ENCODE measurements at places on chromosomes 7 and 10.

DNA sequence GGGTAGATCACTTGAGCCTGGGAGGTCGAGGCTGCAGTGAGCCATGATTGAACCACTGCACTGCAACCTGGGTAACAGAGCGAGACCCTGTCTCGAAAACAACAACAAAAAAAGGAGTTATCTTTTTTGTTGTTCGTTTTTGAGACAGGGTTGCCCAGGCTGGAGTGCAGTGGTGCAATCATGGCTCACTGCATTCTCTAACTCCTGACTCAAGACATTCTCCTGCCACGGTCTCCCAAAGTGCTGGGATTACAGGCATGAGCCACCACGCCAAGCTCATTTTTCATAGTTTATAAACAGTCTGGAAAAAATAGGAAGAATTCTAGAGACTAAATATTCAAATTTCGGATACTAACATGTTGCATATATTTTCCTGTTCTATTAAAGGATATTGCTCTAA lies 29.4 kb downstream of the SFXN4 start:
- no peak for DNase-seq

DNA sequence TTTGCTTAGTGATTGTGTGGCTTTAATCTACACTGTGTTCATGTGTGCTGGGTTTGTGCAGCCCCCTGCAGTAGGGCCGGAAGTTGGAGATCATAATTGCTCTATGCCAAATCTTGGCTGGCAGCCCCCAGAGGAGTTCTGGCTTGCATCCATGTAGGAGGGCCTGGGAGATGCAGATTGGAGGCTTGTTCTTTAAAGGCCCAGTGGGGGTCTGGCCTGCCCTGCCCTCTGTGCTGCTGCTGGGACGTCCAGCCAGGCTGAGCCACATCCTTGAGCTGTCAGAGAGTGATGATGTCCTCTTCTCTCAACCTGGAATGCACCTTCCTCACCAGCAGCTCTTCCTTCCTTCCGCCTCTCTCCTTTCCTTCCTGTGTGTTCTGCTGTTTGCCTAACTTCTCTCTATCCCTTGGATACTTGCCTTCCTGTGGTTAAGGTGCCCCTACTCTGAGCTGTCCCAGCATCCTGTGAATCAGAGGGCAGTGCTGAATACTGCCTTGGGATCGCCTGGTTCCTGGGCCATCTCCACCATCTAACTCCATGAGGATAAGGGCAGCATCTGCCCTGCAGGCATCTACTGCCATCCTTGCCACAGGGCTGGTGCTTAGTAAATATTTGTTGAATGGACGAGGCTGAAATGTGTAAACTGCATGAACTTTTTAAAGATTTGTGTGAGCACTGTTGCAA lies 30.2 kb downstream of the DOCK1 start:
- DNase-seq: no peak

- DNase-seq: no peak
Observed at GRCh38 chr10:9103301-9103700, 1048.8 kb downstream of the GATA3 start.

DNA sequence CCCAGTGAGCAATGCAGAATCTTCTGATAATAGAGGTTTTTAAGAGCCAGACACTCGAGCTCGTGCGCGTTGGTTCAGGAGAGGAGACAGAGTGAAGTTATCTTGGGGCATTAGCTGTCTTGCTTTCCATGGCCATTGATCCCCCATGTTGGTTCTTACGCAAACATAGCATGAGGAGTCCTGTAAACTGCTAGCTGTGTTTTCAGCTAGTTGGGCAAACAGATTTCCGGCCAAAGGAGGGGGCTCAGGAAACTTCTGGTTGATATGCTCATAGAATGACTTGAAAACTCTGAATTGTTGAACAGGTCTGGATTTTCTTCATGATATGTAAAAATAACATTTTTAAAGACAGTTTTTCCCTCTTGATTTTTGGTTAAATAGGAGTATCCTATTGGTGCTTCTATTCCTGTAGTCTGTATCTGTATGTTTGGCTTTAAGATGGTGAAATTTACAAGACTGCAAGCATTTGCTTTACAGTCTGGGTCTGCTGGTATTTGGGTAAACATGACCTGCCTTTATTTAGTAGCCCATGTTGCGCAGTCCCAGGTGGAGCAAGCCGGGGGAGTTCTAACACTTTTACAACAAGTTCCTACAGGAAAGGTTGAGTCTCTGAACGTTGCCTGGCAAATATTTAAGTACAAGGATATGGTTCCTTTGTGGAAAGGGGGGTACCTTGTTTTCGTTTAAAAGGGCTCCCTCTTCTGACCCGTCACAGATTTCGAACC lies 218.4 kb upstream of the KCND2 start:
- no peak for DNase-seq

- no peak for DNase-seq
Observed at GRCh38 chr10:108904163-108904838, 1019.0 kb downstream of the XPNPEP1 start.

GRCh38 chr10:3689871-3690510 lies 95.0 kb downstream of the KLF6 start:
- no peak for DNase-seq

- no peak for DNase-seq
Observed at GRCh38 chr7:85593355-85593754, 406.5 kb upstream of the SEMA3D start.

DNA sequence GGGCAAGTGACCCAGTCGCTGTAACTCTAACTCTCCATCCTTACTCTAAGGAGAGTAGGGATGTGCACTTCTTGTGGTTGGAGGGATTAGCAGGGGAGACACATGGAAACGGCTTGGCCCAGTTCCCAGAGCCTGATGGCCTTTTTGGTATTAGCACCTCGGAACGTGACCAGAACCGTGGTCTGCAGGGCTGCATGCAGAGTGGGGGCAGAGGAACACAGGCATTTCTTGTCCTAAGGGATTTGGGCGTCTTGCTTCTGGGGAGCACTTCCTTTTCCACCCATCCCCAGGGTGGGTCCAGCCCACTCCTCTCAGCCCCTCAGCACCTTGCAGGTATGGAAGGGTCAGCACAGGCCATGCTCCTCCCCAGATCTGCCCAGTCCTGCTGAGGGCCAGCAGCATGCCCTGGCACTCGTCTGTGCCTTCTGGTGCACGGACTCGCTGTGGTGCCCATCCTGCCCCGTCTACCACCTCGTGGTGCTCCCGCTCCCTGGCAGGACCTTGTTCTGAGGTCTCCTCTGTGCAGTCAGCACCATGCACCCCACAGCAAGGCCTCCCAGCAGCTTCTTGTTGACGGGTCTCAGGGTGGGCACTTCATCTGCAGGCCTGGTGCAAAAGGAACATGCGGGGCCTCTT lies 109.6 kb downstream of the ACTR3B start:
- DNase-seq: no peak

GRCh38 chr7:133582766-133583523 lies 330.1 kb downstream of the EXOC4 start:
- DNase-seq: no peak

GRCh38 chr10:6741541-6741941 lies 161.5 kb upstream of the PRKCQ start:
- DNase-seq: no peak

DNA sequence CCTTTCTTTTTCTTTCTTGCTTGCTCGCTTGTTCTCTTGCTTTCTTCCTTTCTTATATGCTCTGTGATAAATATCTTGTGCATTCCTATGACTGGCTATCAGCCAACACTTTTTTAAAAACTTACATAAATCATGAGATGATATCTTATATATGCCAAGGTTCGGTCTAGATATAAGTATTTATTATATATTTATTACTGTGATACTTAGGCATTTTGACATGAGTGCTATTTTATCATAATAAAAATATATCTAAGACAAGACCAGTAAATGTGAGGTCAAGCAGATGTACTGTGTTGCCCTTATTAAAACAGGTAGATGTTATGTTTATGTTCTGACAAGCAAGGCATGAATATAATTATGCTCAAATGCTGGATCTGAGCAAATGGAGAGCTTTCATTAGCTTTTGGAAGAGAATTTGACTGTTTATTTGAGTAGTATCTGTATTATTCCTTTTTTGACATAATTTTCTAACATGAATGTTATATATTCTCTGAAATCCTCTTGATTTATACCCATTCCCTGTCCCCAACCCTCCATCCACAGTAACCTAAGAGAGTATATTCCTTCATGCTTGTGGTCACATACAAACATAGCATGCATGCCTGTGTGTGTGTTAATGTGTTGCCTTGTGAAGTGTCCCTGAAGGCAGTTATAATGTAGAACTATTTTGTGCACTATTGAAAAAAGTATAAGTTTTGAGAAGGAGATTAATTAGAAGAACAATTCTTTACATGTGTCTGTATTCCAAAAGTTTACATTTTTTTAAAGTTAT lies 158.0 kb downstream of the HDAC9 start:
- DNase-seq: no peak

GRCh38 chr7:92876836-92877235 lies 40.5 kb upstream of the CDK6 start:
- no peak for DNase-seq

DNA sequence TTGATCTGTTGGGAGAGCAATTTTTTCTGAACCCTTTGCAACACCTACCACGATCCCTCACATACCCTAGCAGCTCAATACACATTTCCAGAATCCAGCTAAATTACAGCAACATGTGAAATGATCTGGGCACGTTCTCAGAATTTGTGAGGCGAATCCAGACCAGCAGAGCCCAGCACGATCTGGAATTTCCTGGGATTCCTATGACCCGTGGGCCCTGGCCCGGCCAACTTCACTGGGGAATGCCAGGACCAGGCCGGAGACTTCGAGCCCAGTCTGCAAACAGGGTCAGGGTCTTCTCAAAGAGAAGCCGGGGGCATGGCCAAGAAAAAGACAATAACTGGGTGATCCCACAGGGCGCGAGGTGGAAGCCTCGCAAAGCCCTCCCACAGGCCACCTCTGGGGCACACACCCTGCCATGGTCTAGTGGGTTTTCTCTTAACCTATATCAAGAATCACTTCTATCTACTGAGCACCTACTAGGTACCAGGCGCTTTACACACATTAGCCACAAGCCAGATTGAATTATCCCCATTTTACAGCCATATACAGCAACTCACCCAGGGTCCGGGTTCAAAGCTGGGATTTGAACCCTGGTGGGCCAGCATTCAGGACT lies 33.8 kb downstream of the FAM53B start:
- no peak for DNase-seq

- DNase-seq: no peak
Observed at GRCh38 chr7:116540743-116541142, 15.9 kb downstream of the CAV1 start.

- no peak for DNase-seq
Observed at GRCh38 chr7:103113164-103113563, 35.7 kb downstream of the NAPEPLD start.

DNA sequence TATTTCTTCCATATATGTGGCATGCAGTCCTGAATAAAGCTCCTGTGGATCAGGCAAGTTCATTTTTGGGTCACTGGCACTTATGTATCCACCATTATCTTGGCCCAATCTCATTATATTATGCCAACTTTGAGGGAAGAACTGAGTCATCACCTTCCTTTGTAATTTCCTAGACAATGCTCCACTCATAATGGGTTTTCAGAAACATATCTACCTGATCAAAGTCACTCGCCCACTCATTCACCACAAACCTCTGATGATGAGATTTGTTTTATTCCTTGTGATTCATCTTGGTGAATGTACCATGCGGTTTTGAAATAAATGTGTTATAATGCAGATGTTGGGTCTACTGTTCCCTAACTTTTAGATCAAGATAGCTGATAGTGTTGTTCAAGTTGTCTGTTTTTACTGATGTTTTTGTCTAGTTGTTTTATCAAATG lies 525.8 kb downstream of the KIF20B start:
- no peak for DNase-seq

- no peak for DNase-seq
Observed at GRCh38 chr7:80230327-80230726, 95.7 kb downstream of the GNAI1 start.

DNA sequence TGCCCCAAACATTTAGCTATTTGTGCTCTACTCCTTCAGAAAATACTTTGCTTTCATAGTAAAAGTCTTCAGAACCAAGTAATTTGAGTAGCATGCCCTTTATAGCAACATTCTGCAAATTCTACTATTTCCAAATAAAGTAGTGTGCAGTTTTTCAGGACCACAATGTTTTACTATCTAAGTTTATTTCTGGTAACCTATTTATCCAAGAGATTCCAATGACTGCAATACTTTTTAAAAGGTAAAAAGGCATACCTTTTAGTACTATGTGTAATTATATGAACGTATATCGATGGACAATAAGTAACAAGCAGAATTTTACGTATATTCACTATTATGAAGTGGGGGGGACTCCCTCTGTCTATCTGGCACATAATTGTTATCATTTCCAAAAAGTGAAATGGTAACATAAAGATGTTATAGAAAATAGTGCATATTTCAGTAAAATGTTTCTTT lies 6.9 kb upstream of the CAV2 start:
- no peak for DNase-seq

DNA sequence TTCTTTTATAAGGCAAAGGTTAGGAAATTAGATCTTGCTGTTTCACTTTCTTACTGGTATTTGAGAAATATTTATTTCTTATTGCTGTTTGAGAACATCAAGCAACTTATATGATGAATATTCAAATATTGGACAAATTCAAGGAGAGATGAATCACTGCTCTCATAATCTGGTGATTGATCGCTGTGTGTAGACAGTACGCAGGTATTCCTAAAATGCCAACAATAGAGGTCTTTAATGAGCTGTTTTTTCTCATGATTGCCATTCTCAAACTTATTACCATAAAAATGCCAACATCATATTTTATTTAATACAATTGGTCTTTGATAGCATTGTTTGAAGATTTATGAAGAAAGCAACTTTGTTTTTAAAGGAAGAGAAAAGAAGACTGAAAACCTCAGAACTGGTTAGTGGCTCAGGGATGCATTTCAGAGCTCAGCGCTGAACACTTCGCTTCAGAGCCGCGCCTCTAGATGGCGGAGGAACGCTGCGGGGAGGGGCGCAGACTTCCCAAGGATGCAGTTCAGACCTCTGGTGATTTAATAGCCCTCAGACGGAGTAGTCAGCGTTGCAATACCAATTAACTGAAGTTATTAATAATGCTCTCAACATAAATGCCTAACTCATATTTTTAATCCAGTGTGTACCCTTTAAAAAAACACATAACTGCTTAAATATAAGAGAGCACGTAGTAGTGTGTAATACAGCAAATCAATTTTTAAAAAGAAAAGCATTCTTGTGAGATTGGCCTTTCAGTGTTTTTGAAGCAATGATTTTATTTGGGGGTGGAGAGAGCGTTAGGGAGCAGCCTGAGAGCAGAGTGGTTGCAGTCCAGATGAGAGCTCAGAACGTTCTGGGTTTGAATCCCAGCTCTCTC lies 38.5 kb upstream of the STEAP4 start:
- DNase-seq: no peak

GRCh38 chr10:101273330-101273729 lies 44.1 kb upstream of the LBX1 start:
- no peak for DNase-seq

DNA sequence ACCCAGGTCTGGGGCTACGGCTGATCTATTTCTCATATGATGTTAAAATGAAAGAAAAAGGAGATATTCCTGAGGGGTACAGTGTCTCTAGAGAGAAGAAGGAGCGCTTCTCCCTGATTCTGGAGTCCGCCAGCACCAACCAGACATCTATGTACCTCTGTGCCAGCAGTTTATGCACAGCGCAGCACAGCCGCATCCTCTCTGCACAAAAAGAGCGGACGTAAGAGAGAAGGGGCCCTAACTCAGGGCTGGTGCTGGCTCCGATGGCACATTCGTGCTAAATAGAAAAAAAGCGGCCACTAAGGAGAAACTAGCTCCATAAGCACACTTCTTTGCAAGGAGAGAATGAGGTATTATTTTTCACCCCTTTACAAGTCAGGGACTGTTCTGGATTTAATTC lies 28.3 kb upstream of the PRSS1 start:
- DNase-seq: no peak

- DNase-seq: no peak
Observed at GRCh38 chr10:131862548-131862947, 38.3 kb upstream of the PPP2R2D start.

Data from stimulated activated CD4-positive, alpha-beta T cell treated with anti-CD3 and anti-CD28 coated beads, Interleukin-15, amount 100 ng/mL, for 1 hour (primary cell).